ENCODE measurements at places on chromosomes 13 and 19. TPM values are rescaled to one million over a fixed set of nuclear protein-coding genes. Genes with fewer than 3 reads are reported as not detected.
A peak's percentile ranks its signal among the peaks of the same experiment; 100 is the strongest.

GRCh38 chr19:50537769-50538230 lies 24.1 kb upstream of the ASPDH start:
- H3K36me3 ChIP-seq, result peaks cover 20% of the 10 kb centered on the region
- DNase-seq, result peak; percentile 97
- peaks cover 12% of the 10 kb centered on the region for H3K4me1 ChIP-seq
- no peak overlapping the region for H3K27ac ChIP-seq
- no peak overlapping the region for H3K4me3 ChIP-seq

DNA sequence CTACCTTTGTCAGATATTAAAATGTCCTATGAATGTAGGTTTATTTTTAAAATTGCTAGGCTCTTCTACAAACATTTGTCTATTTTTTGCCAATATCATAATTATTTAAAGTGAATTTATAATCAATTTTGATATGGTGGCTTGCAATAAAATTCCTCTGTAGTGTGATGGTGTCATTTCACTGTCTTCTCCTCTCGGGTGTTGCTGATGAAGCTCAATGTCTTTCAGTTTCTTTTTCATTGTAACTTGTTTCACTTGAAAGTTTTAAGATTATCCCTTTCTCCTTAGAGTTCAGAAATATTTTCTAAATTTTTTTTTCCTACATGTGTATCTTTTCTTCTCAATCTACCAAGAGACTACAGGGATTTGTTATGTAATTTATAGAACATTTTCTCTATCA lies 267.1 kb upstream of the EDNRB start:
- H3K4me3 ChIP-seq, result no peak overlapping the region
- H3K36me3 ChIP-seq, result no peaks in the 10 kb centered on the region
- no peak for DNase-seq
- no peaks in the 10 kb centered on the region for H3K27me3 ChIP-seq
- H3K4me1 ChIP-seq, result peaks cover 13% of the 10 kb centered on the region
- H3K27ac ChIP-seq, result no peak overlapping the region

DNA sequence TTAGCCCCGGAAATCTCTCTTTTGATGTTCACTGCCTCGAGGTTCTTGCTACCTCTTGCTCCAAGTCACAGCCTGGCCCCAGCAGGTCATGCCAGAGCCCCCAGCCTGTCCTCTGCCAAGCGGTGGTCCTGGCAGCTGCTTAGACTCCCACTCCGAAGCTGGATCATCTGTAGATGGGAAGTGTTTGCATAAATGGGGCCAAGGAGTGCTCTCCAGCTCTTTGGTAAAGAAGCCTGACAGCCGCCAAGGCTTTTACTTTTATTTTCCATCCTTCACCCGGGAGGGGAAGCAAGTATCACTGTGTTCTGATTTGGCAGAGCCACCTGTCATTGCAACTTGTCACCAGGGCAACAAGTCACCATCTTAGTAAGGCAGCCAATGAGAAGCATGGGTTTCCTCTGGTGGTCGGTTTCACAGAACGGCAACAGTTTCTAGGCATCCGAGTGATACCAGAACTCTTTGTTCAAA lies 10.6 kb upstream of the RETN start:
- no peaks in the 10 kb centered on the region for H3K36me3 ChIP-seq
- H3K27ac ChIP-seq, result no peak overlapping the region
- no peak overlapping the region for H3K4me3 ChIP-seq
- DNase-seq, result no peak
- H3K27me3 ChIP-seq, result peaks cover 27% of the 10 kb centered on the region
- peaks cover 5% of the 10 kb centered on the region for H3K4me1 ChIP-seq

DNA sequence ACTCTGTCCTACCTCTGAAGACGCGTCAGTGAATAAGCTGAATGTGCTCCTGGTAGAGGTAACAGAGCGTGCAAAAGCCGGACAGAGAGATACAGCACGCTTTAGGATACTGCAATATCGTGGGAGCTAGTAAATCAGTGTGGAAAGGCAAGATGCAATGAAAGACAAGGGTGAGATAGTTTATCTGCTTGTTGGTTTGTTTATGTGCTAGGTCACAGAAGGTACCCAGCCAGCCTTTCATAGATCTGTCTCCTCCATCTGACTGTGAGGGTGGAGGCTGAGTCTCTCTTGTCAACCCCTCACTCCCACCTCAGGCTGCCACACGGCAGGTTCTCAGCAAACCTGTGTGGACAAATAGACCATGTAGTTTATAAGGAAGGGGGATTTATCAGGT lies 904 bp upstream of the GIPC1 start:
- H3K27me3 ChIP-seq, result no peaks in the 10 kb centered on the region
- peak overlapping the region; percentile 92 for H3K27ac ChIP-seq
- peaks cover 30% of the 10 kb centered on the region for H3K4me1 ChIP-seq
- H3K4me3 ChIP-seq, result peak overlapping the region; percentile 84

GRCh38 chr13:45833663-45834375 lies 17.7 kb downstream of the SIAH3 start:
- DNase-seq, result no peak
- no peak overlapping the region for H3K4me3 ChIP-seq
- H3K27me3 ChIP-seq, result peaks cover 14% of the 10 kb centered on the region
- H3K4me1 ChIP-seq, result peaks cover 28% of the 10 kb centered on the region
- no peak overlapping the region for H3K27ac ChIP-seq
- H3K36me3 ChIP-seq, result no peaks in the 10 kb centered on the region

GRCh38 chr13:99057310-99057975 lies 79.6 kb upstream of the DOCK9 start:
- no peaks in the 10 kb centered on the region for H3K36me3 ChIP-seq
- no peak overlapping the region for H3K27ac ChIP-seq
- H3K4me3 ChIP-seq, result no peak overlapping the region
- no peak for DNase-seq
- no peaks in the 10 kb centered on the region for H3K27me3 ChIP-seq
- H3K4me1 ChIP-seq, result peaks cover 5% of the 10 kb centered on the region

DNA sequence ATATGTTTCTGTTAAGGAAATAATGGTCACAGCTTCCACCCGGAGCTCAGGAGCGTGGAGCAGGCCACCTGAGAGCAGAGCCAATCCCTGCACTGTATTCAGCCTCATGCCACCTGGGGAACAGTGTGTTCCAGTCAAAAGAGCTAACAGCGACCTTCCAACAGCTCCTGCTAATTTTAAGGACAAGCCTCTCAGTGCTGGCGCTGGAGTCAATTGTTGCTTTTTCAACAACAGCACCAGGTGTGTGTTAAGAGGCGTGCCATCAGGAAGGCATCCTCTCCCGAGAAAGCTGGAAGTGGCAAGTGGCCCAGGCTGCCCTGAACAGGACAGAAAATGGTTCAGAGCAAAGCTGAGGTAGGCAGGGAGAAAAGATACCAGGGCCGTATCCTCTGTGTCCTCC lies 102.0 kb downstream of the CACNA1A start:
- H3K4me1 ChIP-seq, result peaks cover 8% of the 10 kb centered on the region
- no peak overlapping the region for H3K4me3 ChIP-seq
- no peak overlapping the region for H3K27ac ChIP-seq
- DNase-seq, result no peak
- H3K36me3 ChIP-seq, result no peaks in the 10 kb centered on the region

GRCh38 chr13:48858122-48858902 lies 117.4 kb upstream of the FNDC3A start:
- H3K27me3 ChIP-seq, result no peaks in the 10 kb centered on the region
- no peak overlapping the region for H3K27ac ChIP-seq
- peaks cover 12% of the 10 kb centered on the region for H3K4me1 ChIP-seq
- no peaks in the 10 kb centered on the region for H3K36me3 ChIP-seq

- no peak overlapping the region for H3K27ac ChIP-seq
- DNase-seq, result no peak
- H3K4me3 ChIP-seq, result no peak overlapping the region
- no peaks in the 10 kb centered on the region for H3K36me3 ChIP-seq
- H3K4me1 ChIP-seq, result peaks cover 5% of the 10 kb centered on the region
These were observed 8.9 kb upstream of the TPP2 start for GRCh38 chr13:102587916-102588315.

- H3K27ac ChIP-seq, result no peak overlapping the region
- H3K4me3 ChIP-seq, result no peak overlapping the region
- DNase-seq, result no peak
These were observed 17.0 kb downstream of the RAB3D start for GRCh38 chr19:11322269-11323024.

The CPAMD8 gene
- 17.0 TPM for total RNA-seq

DNA sequence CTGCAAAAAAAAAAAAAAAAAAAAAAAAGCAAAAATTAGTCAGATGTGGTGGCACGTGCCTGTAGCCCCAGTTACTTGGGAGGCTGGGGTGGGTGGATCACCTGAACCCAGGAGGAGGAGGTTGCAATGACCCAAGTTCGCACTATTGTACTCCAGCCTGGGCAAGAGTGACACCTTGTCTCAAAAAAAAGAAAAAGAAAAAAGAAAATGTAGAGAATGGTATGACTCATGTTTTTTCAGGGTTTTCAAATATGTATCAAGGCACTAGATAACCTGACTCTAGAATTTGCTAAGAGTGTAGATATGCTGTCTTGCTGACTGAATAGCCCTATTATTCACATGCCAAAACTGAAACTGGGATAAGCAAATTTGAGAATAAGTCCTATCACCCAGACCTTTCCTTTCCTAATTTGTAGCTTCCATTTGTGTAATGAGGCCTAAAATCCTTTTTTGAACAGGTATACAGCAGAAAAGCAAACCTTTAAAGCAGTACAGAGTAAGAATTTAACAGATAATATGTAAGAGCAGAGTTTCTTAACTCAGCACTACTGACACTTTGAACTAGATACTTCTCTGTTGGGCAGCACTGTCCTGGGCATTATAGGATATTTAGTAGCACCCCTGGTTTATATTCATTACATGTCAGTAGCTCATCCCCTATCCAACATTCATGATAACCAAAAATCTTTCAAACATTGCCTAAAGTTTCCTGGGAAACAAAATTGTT lies 108.6 kb downstream of the ELF1 start:
- no peak overlapping the region for H3K27ac ChIP-seq
- H3K4me1 ChIP-seq, result no peaks in the 10 kb centered on the region
- DNase-seq, result no peak
- no peaks in the 10 kb centered on the region for H3K27me3 ChIP-seq
- H3K4me3 ChIP-seq, result no peak overlapping the region
- no peaks in the 10 kb centered on the region for H3K36me3 ChIP-seq

GRCh38 chr13:99442273-99442895 lies 58.9 kb upstream of the TM9SF2 start:
- no peak overlapping the region for H3K4me3 ChIP-seq
- peaks cover 36% of the 10 kb centered on the region for H3K27me3 ChIP-seq
- H3K4me1 ChIP-seq, result no peaks in the 10 kb centered on the region
- DNase-seq, result peak; percentile 53
- no peak overlapping the region for H3K27ac ChIP-seq

The ATCAY gene
- 14.2 TPM for total RNA-seq

The TMEM238 gene
- 0.71 TPM for total RNA-seq

The ZNF208 gene
- total RNA-seq, result not detected

DNA sequence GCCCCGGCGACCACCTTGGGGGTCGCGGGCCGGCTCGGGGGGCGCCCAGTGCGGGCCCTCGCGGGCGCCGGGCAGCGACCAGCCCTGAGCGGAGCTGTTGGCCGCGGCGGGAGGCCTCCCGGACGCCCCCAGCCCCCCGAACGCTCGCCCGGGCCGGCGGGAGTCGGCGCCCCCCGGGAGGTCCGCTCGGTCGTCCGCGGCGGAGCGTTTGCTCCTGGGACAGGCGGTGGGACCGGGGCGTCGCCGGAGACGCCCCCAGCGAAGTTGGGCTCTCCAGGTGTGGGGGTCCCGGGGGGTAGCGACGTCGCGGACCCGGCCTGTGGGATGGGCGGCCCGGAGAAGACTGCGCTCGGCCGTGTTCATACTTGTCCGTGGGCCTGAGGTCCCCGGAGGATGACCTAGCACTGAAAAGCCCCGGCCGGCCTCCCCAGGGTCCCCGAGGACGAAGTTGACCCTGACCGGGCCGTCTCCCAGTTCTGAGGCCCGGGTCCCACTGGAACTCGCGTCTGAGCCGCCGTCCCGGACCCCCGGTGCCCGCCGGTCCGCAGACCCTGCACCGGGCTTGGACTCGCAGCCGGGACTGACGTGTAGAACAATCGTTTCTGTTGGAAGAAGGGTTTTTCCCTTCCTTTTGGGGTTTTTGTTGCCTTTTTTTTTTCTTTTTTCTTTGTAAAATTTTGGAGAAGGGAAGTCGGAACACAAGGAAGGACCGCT lies 729 bp downstream of the STK11 start:
- no peaks in the 10 kb centered on the region for H3K36me3 ChIP-seq
- H3K27ac ChIP-seq, result no peak overlapping the region
- H3K27me3 ChIP-seq, result no peaks in the 10 kb centered on the region
- no peak for DNase-seq
- peaks cover 32% of the 10 kb centered on the region for H3K4me1 ChIP-seq

The GARIN5B gene
- total RNA-seq, result not detected

The RNF113B gene
- total RNA-seq, result not detected

GRCh38 chr13:109628251-109628699 lies 158.1 kb downstream of the IRS2 start:
- H3K27me3 ChIP-seq, result no peaks in the 10 kb centered on the region
- no peaks in the 10 kb centered on the region for H3K36me3 ChIP-seq
- H3K27ac ChIP-seq, result no peak overlapping the region
- H3K4me3 ChIP-seq, result no peak overlapping the region
- H3K4me1 ChIP-seq, result no peaks in the 10 kb centered on the region
- no peak for DNase-seq

GRCh38 chr13:63501702-63502101 lies 2086.1 kb upstream of the PCDH20 start:
- peaks cover 3% of the 10 kb centered on the region for H3K36me3 ChIP-seq
- H3K4me1 ChIP-seq, result no peaks in the 10 kb centered on the region
- no peak overlapping the region for H3K4me3 ChIP-seq
- no peaks in the 10 kb centered on the region for H3K27me3 ChIP-seq

The TYROBP gene
- total RNA-seq, result not detected

DNA sequence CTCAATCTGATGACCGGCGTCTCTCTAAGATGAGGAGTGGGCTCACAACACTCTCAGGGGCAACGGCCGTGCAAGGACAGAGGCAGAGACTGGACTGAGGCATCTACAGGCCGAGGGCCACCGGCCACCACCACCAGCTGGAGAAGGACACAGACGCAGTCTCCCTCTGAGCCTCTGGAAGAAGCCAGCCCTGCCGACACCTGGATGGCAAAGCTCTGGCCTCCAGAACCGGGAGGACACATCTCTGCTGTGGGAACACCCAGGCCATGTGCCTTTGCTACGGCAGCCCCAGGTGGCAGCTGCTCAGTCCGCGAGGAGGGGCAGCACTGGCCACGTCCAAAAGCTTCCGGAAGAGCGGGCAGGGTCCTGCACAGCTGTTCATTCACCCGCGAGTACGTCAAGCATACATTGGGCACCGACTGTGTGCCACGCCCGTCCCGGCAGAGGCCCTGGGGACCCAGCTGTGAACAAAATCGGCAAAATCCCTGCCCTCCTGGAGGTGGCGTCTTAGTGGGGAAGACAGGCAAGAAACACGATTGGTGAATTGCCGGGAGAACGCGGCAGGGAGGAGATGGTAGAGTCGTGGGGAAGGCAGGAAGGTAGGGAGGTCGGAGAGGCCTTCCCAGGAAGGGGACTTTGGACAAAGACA lies 17.1 kb downstream of the C2CD4C start:
- H3K27me3 ChIP-seq, result no peaks in the 10 kb centered on the region
- H3K27ac ChIP-seq, result no peak overlapping the region
- peaks cover 3% of the 10 kb centered on the region for H3K36me3 ChIP-seq

DNA sequence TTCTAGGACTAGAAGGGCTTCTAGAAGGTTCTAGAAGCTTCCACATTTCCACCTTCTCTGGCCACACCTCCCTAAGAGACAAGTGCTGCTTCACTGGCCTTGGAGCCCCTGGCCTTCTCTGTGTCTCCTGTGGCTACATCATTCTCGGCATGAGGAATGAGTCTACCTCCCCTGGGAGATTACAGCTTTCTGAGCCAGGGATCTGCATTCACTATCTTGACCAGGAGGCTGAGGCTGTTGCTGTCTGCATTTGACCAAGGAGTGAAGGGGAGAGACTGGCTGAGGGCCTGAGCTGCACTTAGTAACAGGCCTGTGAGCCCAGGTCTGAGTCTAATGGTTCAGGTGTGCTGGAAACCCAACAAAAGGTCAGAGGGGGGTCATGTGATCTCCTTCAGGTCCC lies 5.3 kb downstream of the CPAMD8 start:
- DNase-seq, result no peak
- H3K27me3 ChIP-seq, result peaks cover 6% of the 10 kb centered on the region

The MAMSTR gene
- total RNA-seq, result 2.6 TPM

- H3K4me1 ChIP-seq, result no peaks in the 10 kb centered on the region
- no peak for DNase-seq
These were observed 27.3 kb upstream of the GPI start for GRCh38 chr19:34337739-34338138.

Measured in neural crest cell (in vitro differentiated cells).